Stimulated activated CD4-positive, alpha-beta T cell treated with anti-CD3 and anti-CD28 coated beads, TNF-alpha, amount 100 ng/mL, for 48 hours (primary cell): ENCODE measurements at places on chromosomes 1 and 21.

DNA sequence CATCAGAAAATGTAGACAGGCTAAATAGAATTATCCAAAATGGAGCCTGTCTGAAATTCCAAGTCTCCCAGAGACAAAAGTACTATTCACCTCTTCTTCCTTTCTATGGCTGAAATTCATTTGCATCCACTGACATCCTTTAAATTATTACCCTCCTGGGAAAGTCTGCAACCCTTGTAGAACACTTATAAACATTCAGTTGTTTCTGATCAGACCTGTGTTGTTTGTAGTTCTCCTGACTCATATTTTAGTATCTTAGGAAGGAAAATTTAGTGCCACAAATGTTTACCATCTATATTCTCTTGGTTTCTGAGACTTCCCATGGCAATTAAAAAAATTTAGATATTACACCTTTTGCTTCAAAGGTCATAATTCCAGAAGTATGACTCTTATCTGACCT lies 69.6 kb upstream of the C1orf105 start:
- DNase-seq = no peak

DNA sequence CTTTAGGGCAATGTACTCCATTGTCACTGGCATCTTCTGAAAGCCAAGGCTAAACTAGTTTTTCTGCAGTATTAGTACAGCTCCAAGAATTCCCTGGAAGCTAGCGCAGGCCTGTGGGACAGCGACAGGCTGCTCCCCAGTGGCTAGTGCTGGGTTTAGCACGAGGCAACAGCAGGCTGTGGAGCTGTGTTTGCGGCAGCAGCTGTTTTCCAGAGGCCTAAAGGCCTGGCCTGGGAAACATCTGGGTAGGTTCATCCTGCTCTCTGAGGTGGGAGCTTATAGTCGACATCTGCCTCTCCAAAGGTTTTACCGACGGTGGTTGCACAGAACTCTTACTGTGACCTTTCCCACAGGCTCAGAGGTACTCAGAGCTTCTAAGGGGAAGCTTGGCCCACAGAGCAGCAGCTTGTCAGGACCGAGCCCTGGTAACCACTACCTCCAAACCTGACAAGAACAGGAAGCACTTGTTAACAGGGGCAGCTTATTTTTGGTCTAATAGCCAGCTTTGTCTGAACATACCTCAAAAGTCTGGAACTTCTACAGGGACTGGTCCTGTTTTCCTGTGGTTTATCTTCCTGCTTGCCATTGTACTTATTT lies 17.2 kb downstream of the CC2D1B start:
- no peak for DNase-seq

- no peak for DNase-seq
Measured at GRCh38 chr1:8165595-8166360, 139.7 kb upstream of the ERRFI1 start.

- no peak for DNase-seq
Measured at GRCh38 chr1:83828456-83828855, 170.5 kb downstream of the TTLL7 start.

GRCh38 chr1:200448034-200448762 lies 38.4 kb upstream of the ZNF281 start:
- no peak for DNase-seq

GRCh38 chr1:145845144-145845513 lies 301 bp upstream of the NUDT17 start:
- no peak for DNase-seq

DNA sequence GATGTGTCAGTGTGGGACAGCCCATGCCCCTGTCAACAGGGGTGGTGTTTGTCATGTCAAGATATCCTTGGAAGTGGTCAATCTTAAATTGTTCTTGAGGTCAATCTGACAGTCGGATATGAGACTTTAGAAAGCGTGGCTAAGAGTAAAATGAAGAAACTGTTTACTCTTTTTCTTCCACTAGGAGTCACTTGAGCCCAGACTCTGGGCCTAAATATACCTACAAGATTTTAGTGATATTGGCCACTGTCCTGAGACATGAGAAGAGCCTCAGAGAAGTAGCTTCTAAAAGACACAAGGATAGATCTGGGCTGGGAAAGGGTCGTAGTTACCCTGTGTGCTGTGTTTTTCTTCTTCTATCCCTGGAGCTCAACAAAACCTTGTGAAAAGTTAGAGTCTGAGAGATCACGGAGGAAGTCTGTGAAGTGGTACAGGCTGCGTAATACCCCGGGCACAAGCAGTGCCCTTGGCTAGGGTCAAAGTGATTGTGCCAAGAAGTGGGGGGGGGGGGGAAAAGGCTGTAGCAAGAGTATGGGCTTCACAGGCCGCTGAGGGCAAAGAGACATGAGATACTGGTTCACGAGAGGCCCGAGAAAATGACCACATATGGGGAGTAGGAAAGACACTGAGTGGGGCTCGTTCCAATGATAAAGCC lies 355.2 kb upstream of the GREM2 start:
- DNase-seq = no peak

DNA sequence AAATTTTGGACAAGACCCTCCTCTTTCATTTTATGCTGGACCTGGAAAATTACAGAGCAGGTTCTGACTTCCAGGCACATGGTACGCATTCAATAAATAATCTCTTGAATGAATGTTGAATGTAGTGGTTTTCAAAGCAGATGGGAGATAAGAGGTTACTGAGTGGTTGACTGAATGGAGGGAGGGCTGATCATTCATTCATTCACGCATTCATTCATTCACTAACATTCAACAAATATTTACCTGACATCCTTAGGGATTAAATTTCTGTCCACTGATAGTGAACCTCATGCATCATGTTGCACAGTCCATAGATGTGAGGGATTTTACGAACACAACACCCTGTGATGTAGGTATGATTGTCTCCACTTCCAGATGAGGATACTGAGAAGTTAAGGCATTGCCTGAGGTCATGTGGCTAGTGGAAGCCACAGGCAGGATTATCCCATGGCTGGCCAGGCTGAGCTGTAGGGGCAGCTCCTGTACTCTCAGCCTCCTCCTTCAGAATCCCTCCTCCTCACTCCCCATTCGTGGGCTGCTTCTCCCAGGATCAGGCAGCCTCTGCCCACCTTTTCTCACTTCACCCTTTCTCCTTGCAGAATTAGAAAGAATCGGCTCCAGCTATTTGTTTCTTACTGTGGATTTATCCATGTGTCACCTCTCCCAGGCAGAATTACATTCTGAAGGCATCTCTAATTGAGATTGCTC lies 48.4 kb upstream of the ATP5PO start:
- DNase-seq = no peak

- no peak for DNase-seq
Measured at GRCh38 chr1:234645474-234645953, 35.5 kb upstream of the IRF2BP2 start.

- DNase-seq = no peak
Measured at GRCh38 chr1:15344800-15345704, 64.6 kb upstream of the EFHD2 start.

DNA sequence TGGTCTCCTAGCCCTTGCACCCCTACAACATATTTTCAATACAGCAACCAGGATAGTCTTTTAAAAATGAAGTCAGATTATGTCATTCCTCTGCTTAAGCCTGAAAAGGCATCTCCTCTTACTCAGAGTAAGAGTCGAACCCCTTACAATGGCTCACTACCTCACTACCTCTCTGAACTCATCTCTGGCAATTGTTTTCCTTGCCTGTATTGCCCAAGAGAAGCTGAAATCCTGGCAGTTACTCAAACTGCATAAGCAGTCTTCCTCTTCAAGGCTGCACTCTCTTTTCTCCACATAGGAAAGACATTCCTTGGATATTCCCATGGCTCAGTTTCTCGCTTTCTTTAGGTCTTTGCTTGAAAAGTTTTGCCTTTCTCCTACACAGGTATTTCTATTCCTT lies 22.7 kb downstream of the CLDN8 start:
- no peak for DNase-seq

GRCh38 chr1:11804666-11805421 lies 920 bp downstream of the MTHFR start:
- DNase-seq = no peak

GRCh38 chr1:24923485-24924113 lies 6.5 kb downstream of the RUNX3 start:
- no peak for DNase-seq

- DNase-seq = no peak
Measured at GRCh38 chr1:200330741-200331428, 79.0 kb downstream of the ZNF281 start.

DNA sequence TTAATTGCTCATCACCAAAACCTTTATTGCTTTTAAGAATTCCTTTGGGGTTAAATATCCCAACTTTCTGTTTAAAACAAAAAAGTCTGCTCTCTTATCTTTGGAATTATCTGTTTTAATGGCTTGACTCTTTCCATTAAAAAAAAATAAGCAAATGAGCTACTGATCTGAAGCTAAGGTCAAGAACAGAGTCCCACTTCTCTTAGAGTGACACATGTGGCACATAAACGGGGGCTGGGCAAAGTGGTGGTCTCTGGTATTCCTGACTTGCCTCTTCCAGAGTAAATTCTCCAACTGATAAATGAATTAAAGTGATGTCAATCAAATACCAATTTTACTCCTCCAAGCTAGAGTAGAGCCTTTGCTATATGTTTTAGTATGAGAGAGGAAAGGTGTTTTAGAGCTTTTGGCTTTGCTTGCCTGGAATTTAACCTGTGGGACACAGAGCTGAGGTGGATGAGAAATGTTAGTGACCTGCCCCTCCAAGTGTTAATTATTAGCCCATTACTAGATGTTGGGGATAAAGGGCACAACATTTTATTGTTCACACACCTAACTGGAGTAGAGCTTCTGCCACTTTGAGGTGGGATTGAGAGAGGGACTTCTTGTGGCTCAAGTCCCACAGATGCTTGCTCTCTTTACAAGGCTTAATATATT lies 864.0 kb downstream of the LRRIQ3 start:
- DNase-seq = no peak

GRCh38 chr21:25329227-25329825 lies 278.0 kb downstream of the MRPL39 start:
- no peak for DNase-seq

DNA sequence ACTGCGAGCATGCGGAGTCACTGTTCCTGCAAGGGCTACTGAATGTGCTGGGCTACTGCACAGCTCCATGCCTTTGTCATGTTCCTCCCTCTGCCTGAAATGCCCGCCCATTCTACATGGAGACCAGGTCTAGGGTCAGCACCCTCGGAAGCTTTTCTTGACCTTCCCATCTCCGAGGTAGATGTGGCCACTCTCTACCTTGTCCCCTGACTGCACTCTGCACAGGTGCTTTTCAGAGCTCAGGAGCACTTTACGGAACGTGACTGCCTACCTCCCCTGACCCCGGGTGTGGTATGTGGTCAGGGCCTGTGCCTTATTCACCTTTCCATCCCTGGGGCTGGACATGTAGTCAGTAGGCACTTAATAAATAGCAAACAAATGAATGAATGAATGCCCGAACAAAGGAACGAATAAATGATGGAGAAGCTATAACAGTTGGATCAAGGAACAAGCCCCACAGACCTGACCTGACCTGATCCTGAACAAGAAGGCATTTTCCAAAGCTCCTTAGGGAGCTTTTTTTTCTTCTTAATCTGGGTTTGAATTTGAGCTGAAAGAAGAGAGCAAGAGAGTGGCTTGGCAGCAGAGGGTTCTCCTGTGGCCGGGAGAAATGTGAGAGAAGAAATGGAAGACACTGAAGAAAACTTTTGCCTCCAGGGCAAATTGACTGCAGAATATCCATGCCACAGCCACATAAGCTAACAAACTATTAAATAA lies 7.9 kb downstream of the RD3 start:
- DNase-seq = no peak

GRCh38 chr1:169012416-169012815 lies 94.1 kb upstream of the ATP1B1 start:
- DNase-seq = no peak

DNA sequence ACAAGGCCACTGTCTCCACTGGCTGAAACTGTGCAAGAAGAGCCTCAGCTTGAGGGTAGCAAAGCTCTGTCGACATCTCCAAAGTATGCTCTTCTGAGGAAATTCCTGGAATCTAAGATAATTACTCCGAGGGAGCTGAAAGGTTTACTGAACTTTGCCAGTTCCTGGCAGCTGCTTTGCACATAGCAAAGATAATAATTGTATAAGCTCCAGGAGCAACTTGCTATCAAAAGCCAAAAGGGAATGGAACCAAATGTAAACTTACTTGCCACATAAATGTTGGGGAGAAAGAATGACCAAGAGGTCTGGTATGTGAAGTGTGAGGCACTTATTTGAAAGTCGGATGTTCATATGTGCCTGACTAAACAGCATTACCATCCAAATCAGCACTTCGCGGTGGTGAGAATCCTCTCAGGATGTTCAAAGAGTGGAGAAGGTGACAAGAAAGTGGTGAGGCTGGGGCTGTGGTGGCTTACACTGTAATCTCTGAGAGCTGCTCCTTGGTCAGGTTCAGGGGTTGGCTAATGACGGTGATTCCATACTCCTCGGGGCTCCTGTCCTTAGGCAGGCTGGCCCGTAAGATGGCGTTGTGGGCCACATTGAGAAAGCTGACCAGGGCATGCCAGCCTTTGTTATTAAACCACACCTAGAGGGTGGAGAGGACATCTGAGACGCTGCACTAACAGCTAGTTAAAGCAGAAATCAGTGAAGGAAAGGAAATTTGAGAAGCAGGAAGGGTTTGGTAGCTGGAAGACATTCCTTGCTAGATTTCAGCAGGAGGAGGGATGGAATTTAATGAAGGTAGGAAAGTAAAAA lies 100.0 kb downstream of the ABCA4 start:
- no peak for DNase-seq

GRCh38 chr1:9844106-9844505 lies 20.3 kb upstream of the CLSTN1 start:
- DNase-seq = no peak

DNA sequence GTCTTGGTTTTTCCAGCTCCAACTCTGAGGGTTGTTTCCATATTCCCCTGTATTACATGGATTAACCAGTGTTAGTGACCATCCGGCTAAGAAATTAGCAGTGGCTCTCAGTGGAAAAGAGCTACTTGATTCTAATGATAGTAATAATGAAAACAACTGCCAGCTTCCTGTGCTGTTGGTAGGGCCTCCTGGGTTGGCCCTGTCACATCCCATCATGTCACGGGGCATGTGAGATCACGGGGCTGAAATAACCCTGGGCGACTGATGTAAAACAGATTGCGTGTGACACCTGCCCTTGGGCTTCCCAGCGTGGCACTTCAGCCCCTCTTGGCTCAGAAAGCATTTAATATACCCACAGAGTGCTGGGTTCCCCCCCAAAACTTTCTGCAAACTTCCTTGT lies 149.0 kb downstream of the ROR1 start:
- no peak for DNase-seq

- no peak for DNase-seq
Measured at GRCh38 chr1:168372307-168372706, 91.6 kb downstream of the TBX19 start.

GRCh38 chr1:112409414-112409813 lies 13.4 kb downstream of the CTTNBP2NL start:
- no peak for DNase-seq

DNA sequence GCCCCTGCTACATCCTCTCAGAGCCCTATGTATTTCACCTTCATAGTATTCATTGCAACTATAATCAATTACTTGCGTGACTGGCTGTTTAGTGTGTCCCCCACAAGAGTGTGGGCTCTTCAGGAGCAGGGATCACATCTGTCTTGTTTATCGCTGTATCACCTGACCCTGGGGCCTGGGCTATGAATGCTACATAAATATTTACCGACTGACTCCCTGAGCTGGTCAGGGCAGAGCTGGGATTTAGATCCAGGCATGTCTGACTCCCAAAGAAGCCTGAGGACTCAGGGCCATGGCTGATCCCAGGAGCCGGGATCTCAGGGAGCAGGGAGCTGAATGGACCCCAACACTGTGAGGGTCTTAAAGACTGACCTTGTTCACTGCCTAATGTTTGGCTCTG lies 49.7 kb downstream of the AHDC1 start:
- no peak for DNase-seq
